SJSA1 (cell line): ENCODE measurements at places on chromosomes 1 and 21. TPM values are rescaled to one million over a fixed set of nuclear protein-coding genes. Genes with fewer than 3 reads are reported as not detected.

Gene PLEKHN1
- 0.34 TPM in 1 of 2 replicates, not detected in the other for total RNA-seq

GRCh38 chr1:228112617-228113016, 3.5 kb upstream of the MRPL55 start:
- no peak for DNase-seq
- H3K4me1 ChIP-seq = peaks cover 11% of the 10 kb centered on the region
- no peak overlapping the region for H3K27ac ChIP-seq
- H3K36me3 ChIP-seq = peaks cover 4% of the 10 kb centered on the region
- H3K27me3 ChIP-seq = no peaks in the 10 kb centered on the region

DNA sequence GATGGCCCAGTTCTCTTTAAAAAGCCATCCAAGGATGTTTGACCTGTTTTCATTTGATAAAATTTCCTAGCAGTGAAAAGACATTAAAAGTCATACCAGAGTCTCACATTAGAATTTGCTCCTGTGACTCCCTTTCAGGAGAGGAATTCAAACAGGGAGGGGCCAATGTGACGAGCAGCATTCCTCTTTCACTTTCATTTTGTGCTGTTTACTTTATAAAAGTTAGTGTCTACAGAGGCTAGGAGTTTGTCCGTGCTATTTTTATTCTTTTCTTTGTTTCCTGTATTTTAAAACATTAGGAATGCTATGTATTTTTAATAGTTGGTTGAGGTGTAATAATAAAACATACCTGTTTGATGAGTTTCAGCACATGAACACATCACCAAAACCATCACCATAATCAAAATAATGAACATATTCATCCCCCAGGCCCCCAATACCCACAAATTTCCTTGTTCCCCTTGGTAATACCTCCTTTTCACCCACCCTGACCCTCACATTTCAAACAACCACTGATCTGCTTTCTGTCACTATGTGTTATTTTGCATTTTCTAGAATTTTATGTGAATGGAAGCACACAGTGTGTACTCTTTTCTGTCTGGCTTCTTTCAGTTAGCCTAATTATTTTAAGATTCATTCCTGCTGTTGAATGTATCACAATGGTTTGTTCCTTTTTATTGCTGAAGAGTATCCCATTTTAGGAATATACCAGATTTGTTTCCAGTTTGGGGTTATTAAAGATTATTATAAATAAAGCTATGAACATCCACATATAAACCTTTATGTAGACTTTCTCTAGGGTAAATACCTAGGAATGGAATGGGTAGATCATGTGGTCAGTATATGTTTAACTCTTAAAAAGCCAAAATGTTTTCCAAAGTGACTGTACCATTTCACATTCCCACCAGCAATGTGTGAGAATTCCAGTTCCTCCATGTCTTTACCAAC, 129.5 kb downstream of the TENT5C start:
- no peaks in the 10 kb centered on the region for H3K27me3 ChIP-seq
- H3K36me3 ChIP-seq = no peaks in the 10 kb centered on the region
- peaks cover 9% of the 10 kb centered on the region for H3K4me1 ChIP-seq
- peak overlapping the region; percentile 60 for H3K27ac ChIP-seq
- peak overlapping the region; percentile 19 for H3K4me3 ChIP-seq

DNA sequence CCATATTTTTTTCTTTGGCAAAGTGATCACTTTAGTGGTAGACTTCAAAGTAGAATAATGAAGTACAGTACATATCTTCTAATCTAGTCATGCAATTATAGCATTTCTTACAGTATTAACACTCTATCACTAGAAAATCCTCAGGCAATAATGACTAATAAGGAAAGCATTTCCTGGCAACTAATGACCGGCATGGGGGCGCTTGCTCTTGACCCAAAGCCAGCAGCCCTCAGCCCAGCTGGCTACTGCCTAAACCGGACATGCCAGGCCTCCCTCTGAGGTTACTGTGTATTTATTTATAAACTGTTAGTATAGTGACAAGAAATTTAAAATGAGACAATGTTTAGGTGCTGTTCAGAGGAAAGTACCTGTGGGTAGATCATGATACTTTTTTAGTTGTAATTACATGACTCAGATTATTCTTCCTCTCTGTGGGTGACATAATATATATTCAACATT, 633.8 kb downstream of the PTPRC start:
- H3K36me3 ChIP-seq = no peaks in the 10 kb centered on the region
- DNase-seq = peak; percentile 92
- H3K27me3 ChIP-seq = no peaks in the 10 kb centered on the region
- no peak overlapping the region for H3K4me3 ChIP-seq

- no peak overlapping the region for H3K4me3 ChIP-seq
- no peak for DNase-seq
- H3K27ac ChIP-seq = no peak overlapping the region
- no peaks in the 10 kb centered on the region for H3K36me3 ChIP-seq
Observed at GRCh38 chr1:236389253-236389652, 4.8 kb upstream of the EDARADD start.

DNA sequence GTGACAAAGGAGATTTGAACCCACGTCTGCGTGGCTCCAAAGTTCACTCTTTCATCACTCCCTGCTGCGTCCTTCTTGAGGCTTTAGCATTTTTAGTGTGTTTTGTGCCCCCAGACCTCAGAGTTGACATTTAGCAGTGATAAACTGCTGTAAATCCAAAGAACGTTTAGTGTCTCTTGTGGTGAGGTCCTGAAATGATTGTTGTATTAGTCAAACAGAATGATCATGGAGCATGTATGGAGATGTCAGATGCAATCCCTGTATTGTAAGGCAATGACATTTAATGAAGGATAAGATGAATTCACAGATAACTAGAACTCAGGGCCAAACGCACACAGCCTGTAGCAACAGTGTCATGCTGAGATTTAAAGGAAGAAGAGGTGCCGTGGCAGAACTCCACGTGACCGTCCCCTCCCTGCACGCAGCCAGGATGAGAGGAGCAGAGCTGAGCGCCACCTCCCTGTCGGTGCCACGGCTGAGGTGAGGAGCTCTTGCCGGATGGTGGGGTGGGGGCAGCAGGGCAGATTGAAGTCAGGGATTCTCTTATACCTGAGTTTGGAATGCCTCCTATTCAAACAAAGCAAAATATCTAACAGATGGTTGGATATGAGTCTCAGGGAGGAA, 30.1 kb downstream of the NTPCR start:
- H3K27me3 ChIP-seq = no peaks in the 10 kb centered on the region
- no peak overlapping the region for H3K27ac ChIP-seq
